Astrocyte (in vitro differentiated cells and primary cell): ENCODE measurements at places on chromosomes 7 and 10. TPM values are rescaled to one million over a fixed set of nuclear protein-coding genes. Genes with fewer than 3 reads are reported as not detected.

OR6V1 gene
- not detected in 2 replicates for total RNA-seq

WNT8B gene
- not detected in 2 replicates for total RNA-seq

NOS3 gene
- 1.8 and 2.0 TPM in 2 replicates for total RNA-seq

NUTM2E gene
- 0.50 TPM in 1 of 2 replicates, not detected in the other for total RNA-seq

CAV2 gene
- total RNA-seq = 152 and 161 TPM in 2 replicates

CALHM3 gene
- total RNA-seq = not detected in 2 replicates

PSPH gene
- total RNA-seq = 69.2 and 72.7 TPM in 2 replicates

PLAC9 gene
- total RNA-seq = 1.5 and 2.3 TPM in 2 replicates

GRCh38 chr10:100265821-100266485, 1.5 kb downstream of the CWF19L1 start:
- DNase-seq = no peak

DNA sequence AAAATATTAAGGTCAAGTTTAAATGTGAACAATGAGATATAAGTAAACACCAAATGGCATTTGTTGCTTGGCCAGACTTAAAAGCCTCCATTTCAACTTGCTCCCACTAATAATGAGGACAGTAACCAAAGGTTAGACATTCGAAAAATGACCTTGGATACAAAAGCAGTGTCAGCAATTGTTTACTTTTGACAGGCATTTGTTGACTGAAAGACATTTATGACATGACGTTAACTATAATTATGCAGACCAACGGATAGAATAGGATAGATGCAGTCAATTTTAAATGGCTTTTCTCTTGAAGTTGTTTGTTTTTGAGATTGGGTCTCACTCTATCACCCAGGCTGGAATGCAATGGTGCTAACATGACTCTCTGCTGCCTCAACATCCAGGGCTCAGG, 6.3 kb upstream of the WNT16 start:
- no peak for DNase-seq

DNA sequence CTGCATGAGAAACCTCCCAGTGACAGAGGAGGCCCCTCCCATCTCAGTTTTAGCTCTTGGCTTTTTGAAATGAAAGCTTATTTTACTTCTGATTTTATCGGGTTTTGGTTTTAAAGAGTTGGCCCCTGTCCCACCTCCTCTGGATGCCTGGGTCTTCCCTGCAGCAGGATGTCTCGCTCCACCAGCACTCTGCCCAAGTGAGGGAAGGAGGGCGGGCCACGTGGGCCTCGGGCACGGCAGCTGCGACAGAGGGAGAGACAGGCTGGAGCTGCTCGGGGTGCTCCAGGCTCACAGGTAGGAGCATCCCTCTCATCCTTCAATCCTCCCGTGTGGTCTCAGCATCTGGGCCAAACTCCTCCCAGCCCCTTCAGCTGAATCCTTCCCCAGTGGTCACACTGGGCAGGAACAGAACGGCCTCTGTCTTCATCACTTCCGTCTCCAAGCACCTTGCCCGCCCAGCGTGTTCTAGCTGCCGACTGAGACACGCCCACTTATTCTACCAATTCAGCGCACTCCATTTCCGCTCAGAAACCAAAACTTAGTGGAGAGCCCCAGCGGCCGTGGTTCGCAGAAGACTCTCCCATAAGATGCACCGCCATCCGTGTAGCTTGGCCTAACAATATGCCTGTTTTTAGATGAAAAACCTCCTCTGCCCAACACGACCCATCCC, 222.9 kb downstream of the GLRX3 start:
- DNase-seq = no peak

DNA sequence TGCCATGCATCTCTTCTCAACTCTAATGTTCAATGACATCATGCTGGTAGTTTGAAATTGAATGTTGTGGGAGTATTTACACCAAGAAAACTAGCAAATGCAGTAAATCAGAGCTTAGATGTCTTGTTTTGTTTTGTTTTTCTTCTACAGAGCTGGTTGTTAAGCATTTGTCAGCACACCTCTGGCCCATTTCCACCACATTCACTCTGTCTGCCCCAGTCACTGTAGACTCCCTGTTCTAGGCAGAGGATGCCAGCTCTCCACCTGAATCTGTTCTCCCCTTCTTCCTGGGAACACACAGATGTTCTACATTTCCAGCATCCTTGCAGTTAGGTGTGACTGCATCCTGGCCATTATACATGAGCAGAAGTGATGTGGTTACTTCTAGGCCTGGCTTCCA, 4.1 kb upstream of the ARHGAP22 start:
- no peak for DNase-seq

GRCh38 chr10:53358536-53358935, 586.0 kb upstream of the MBL2 start:
- DNase-seq = no peak

DNA sequence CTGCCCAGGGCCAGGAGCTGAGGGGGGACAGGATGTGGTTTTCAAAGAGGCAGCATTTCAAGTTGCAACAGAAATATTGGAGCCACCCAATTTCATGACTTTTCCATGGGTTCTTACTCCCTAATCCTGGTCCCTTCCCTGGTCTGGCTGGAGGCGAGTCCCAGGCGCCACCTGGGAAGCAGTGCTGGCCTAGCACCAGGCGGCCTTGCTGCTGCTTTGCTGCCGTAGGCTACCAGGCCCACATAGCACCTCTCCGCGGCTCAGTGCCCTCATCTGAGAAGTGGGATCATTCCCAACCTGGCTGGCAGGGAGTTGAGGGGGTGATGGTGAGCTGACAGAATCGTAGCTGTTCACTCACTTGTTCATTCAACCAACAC, 33.7 kb downstream of the ZMIZ1 start:
- peak; percentile 39 for DNase-seq

DNA sequence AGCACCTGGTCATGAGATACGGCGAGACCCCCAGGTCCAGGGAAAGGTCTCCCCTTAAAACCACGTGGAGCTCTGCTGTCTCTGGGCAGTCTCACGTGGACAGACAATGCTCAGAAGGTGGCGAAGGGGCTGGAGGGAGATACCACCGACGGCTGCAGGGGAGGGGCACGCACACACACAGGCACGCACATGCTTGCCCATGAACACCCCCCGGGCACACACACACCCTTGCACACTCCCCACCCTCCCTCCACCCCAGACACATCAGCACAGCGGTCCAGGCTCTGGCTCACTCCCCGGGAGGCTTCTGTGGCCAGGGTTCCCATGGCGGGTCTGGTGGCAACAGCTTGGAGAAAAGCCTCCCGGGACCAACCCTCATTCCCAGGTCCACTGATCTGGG, 52.4 kb upstream of the TNRC18 start:
- DNase-seq = no peak

GRCh38 chr7:102434039-102434486, 688 bp downstream of the ORAI2 start:
- no peak for DNase-seq

DNA sequence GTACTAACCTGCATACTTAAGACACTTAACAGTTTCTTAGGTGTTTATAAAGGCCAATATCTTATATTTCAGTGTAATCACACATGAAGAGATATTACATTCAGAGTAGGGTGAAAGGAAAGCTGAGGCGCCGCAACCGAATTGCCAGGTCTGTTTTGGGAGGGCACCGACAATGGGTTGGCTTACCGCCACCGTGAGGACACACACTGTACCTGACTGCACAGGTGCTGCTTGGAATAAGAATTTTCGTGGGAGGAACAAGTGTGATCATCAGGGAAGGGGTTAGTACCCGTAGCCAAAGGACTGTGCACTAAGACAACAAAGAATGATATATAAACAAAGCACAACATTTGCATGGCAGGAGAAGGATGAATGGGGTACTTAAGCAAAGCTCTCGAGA, 591.8 kb downstream of the SUGCT start:
- DNase-seq = no peak

- no peak for DNase-seq
Observed at GRCh38 chr10:117260084-117260483, 19.2 kb downstream of the SLC18A2 start.
